ENCODE measurements at places on chromosomes 13 and 19. TPM values are rescaled to one million over a fixed set of nuclear protein-coding genes. Genes with fewer than 3 reads are reported as not detected.

Gene KLK4
- total RNA-seq, result 1.1 TPM

DNA sequence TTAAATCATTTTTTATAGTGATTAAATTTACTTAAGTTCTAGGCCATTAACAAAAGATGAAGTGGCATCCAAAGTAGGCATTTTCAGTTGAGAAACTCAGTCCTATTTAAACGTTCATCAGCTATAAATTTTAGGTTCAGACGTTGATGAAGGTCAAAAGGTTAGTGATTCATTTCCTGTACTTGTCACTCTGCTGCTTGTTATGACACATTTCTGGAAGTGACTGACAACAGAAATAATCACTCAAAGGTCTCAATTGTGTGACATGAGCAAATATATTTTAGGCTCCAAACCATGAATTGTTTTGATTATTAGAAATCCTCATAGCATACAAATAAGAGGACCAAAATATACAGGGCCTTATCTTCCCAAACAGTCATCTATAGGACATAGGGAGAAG lies 10.3 kb upstream of the EDNRB start:
- no peak for DNase-seq

Gene IQCN
- 12.7 TPM for total RNA-seq

DNA sequence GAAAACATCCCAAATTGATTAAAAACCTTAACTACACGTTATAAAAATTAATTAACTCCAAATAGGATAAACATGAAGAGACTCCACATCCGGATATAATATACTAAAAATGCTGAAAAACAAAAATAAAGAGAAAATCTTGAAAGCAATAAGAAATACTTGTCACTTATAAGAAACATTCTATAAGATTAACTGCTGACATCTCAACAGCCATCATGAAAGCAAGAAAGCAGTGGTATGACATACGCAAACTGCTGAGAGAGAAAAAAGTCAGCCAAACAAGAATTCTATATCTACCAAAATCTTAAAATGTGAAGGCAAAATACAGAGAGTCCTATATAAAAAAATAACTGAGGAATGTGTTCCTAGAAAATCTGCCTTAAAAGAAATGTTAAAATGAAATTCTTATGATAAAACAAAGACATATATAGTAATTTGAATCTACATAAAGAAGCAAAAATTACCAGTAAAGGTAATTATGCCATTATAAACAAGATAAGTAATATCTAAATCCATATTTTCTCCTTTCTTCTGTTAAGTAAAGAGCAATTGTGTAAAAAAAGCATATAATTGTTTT lies 1851.1 kb downstream of the PCDH9 start:
- DNase-seq, result no peak

Gene RRAS
- 135 TPM for total RNA-seq

DNA sequence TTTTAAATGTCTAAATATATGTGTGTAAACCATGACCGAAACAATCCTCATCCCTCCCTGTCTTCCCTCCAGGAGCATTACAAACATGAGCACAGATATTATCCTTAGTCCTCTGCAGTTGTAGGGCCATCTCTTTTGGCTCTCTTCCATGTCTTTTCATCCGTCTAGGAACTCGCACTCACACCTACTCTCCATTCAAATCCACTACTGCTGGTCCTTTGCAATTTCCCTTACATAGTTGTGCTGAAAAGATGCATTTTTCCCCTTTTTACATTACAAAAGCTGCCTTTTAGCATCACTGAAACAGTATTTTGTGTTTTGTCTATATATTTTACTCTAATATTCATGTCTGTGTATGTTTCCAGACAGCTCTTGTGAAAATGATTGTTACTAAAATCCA lies 237.8 kb downstream of the DACH1 start:
- DNase-seq, result no peak

GRCh38 chr13:78133511-78133910 lies 214.9 kb upstream of the EDNRB start:
- DNase-seq, result no peak

DNA sequence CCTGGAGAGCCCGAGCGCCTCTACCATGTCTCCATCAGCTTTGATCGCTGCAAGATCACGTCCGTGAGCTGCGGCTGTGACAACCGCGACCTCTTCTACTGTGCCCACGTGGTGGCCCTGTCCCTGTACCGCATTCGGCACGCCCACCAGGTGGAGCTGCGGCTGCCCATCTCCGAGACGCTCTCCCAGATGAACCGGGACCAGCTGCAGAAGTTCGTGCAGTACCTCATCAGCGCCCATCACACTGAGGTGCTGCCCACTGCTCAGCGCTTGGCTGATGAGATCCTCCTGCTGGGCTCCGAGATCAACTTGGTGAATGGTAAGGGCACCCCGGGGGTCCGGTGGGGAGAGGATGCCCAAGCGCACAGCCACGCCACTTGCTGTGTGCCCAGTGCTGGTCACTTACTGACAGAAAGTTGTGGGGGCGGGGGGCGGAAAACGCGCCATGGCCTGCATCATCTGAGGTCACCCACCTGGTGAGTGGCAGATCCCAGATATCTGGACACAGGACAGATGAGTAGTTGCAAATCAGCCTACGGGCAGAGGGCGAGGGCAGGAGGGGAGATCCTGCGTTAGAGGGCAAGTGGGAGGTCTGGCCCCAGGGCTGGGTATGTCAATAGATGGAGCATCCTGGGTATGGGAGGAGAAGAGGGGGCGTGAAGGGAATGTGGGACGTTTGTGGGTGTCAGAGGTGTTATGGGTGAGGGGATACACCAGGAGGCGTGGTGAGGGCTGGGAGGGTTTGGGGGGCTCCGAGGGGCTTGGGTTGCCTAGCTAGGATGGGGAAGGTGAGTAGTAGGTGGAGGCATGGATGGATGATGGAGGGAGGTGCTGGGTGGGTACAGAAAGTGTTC lies 9.8 kb downstream of the ZSWIM4 start:
- no peak for DNase-seq

DNA sequence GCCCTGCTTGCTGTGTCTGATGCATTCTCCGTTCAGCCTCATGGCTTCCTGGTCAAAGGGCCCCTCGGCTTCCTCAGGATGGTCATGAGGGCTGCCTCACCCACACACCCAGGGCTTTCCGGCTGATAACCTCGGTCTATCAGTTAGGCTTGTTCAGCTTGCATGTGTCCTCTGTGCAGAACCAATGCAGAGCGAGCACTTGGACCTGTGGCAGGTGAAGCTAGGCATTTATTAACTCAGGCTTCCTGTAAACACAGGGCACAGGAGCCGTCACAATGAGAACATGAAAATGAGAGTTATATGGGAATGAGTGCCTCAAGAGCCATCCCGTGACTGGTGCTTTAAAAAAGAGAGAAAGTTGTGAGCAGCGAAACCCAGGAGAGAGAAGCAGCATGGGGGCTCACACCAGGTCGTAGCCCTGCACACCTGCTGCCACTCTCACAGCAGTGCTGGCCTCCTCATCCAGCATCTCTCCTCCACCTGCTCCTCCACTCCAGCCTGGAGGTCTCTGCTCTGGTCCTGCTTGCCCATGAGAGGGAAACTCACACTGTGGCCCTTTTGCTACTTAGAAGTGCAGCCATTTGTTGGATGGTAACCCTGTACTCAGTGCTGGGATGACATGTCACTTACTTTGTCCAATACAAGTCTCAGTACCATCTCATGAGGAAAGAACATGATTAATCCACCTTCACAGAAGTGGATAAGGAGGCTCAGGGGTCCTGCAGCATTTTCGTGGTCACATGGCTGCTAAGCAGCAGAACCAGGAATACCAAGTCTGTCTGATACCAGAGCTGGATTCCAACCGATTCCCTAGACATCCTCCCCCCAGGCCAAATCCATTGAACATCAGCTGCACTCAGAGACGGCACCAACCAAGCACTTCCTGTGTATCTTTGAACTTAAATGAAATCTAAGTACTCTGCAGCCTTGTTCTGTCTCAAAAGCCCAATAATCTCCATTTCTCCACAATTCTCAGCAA lies 50.5 kb upstream of the IRS2 start:
- no peak for DNase-seq

GRCh38 chr19:44949550-44949949 lies 3.7 kb downstream of the APOC2 start:
- no peak for DNase-seq

Gene PPP1R13L
- total RNA-seq, result 20.7 TPM

DNA sequence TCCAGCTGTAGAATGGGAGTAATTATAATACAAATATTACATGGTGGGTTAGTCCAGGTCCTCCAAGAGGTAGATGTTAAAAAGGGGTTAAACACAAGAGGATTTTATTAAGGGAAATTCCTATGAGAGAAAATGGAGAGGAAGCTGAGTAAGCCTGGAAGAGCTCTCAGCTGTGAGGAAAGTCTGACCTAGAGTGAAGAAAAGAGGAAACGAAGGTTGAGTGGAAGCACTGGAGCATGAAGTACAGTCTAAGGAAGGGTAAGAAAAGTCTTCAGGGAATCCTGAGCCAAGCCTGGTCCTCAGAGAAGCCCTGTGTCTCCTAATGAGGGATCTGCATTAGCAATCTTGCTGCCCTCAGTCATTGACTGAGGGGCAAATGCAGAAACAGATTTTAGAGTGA lies 506.2 kb downstream of the GPC5 start:
- DNase-seq, result no peak

GRCh38 chr19:50534478-50534877 lies 20.8 kb upstream of the ASPDH start:
- DNase-seq, result no peak

GRCh38 chr13:113327391-113327765 lies 30.3 kb downstream of the LAMP1 start:
- no peak for DNase-seq

Gene MTUS2
- total RNA-seq, result not detected

DNA sequence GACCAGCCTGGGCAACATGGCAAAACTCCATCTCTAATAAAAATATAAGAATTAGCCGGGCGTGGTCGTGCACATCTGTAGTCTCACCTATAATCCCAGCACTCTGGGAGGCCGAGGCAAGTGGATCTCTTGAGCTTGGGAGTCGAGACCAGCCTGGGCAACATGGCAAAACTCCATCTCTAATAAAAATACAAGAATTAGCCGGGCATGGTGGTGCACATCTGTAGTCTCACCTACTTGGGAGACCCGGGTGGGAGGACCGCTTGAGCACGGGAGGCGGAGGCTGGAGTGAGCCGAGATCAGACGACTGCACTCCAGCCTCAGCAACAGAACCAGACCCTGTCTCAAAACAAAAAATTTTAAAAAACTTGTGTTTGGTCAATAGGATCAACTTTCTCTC lies 7.7 kb downstream of the SLC25A30 start:
- DNase-seq, result no peak

DNA sequence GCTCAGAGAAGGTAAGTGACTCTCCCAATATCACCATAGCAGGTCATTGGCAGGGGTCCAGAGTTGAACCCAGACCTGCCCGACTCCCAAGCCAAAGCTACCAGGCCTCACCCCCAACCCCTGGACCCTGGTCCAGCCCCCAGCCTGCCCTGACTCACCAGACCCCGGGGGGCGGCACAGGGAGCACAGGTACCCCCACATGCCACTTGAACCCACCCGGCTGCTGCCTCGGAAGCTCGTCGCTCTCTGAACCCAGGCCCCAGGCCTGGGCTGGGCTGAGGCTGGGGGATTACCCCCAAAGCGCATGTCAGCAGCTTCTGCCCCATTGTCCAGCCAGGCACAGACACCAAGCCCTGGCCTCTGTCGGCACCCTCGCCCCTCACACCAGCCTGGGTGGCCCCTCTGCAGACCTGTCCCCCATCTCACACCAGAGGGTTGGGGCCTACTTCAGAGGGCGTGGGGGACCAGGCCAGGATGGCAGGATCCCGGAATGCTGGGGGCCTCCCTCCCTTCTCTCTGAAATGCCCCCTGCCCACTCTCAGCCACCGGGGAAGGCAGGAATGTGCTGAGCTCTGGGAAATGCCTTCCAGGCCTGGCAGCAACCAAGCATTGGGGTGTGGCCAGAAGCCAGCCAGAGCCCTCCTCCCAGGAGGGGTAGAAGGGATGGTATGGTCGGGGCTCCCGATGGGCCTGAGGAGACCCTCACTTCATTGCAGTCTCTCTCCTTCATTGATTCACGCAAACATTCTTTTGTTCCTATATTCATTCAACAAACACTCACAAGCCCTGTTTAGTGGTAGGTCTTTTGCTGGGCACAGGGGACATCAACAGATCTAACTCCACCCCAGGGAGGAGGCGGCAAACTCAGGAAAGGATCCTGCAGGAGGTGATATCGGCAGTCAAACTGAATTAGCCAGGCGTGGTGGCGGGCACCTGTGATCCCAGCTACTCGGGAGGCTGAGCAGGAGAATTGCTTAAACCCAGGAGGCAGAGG lies 1.7 kb upstream of the PRX start:
- no peak for DNase-seq

Gene NLRP7
- not detected for total RNA-seq

Gene UCHL3
- total RNA-seq, result 29.5 TPM

DNA sequence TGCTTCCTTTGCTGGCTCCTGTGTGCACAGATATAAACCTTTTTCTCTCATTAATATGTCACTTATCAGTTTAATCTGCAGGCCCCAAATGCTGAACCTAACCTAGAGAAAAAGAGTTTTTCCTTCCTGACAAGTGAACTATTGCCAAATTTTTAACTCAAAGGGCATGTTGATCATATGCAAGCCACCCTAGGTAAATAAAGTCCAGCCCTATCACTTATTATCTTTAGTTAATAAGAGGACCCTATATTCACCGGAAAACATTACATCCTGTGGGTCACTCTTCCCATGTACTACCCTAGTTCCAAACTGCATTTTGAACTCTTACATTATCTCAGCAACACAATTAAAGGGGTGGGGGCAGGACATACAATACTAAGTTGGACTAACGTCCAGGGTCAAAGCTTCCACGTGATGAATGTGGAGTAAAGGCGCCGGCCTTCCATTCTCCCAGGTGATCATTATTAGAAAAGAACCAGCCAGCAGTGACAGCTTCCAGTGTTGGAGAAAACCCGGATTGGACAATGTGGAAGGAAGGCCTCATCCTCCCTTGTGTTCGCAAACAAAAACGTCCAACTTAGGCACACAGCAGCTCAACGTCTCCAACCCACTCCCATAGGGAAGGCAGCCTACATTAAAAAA lies 86.6 kb downstream of the STK24 start:
- peak; percentile 15 for DNase-seq

DNA sequence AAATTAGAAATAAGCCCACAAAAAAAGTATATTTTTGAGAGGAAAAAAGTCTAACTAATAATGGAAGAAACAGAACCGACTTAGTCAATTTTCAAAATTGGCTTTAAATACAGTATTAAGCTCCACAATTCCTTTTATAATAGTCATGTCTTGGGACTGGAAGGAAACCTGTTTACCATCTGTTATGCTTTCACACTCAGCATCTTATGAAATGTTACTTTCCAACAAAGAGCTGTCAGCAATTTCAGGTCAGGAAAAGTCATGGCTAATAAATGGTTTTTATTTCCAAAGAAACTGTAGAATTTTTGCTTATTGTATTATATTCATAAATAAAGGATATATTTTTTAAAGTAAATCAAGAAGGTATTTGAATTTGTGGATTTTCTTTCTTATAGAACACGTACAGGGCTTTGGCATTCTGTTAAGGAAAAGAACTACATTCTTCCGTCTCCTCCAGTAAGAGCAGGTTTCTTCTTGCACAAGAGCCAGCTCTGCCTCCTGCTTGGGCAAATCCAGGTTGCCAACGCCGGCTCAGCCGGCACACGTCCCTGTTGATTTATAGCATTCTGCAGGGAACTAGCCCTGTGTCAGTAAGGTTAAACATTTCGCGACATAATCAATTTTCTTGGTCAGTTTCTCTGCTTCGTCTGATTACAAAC lies 52.9 kb upstream of the GPR12 start:
- DNase-seq, result no peak

Gene CEP89
- total RNA-seq, result 28.5 TPM

- no peak for DNase-seq
Measured at GRCh38 chr13:29008296-29008695, 188.2 kb downstream of the MTUS2 start.
